ENCODE measurements at places on chromosomes 4 and X.
A peak's percentile ranks its signal among the peaks of the same experiment; 100 is the strongest.

DNA sequence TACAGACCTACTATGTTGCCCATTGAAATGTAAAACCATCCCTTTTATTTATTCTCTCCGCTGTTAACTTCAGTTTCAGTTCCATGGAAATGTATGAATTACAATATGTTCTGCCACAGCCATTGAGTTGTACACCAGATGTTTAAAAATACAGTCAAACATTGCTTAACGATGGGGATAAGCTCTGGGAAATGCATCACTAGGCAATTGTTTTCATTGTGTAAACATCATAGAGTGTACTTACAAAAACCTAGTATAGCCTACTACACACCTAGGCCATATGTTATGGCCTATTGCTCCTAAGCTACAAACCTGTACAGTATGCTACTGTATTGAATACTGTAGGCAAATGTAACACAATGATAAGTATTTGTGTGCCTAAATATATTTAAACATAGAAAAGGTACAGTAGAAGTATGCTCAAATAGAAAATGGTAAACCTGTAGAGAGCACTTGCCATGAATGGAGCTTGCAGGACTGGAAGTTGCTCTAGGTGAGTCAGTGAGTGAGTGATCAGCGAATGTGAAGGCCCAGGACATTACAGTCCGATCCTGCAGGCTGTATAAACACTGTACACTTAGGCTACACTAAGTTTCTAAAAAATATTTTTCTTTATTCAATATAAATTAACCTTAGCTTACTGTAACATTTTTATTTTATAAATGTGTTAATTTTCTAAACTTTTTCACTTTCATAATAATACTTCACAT is 2.7 kb upstream of the PF4V1 start:
- no peak for DNase-seq

DNA sequence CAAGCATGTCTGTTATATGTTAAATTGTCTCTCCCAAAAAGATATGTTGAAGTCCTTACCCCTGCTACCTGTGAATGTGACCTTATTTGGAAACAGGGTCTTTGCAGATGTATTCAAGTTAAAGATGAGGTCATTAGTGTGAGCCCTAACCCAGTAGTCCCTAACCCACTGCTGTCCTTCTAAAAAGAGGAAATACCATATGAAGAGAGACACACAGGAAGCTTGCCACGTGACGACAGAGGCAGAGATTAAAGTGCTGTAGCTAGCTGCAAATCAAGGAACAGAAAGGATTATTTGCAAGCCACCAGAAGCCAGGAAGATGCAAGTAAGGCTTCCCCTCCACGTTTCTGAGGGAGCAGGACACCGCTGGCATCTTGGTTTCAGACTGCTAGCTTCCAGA is 150.1 kb downstream of the HNRNPD start:
- DNase-seq: peak; percentile 31

GRCh38 chrX:46754586-46755061 is 4.3 kb downstream of the SLC9A7 start:
- DNase-seq: no peak

DNA sequence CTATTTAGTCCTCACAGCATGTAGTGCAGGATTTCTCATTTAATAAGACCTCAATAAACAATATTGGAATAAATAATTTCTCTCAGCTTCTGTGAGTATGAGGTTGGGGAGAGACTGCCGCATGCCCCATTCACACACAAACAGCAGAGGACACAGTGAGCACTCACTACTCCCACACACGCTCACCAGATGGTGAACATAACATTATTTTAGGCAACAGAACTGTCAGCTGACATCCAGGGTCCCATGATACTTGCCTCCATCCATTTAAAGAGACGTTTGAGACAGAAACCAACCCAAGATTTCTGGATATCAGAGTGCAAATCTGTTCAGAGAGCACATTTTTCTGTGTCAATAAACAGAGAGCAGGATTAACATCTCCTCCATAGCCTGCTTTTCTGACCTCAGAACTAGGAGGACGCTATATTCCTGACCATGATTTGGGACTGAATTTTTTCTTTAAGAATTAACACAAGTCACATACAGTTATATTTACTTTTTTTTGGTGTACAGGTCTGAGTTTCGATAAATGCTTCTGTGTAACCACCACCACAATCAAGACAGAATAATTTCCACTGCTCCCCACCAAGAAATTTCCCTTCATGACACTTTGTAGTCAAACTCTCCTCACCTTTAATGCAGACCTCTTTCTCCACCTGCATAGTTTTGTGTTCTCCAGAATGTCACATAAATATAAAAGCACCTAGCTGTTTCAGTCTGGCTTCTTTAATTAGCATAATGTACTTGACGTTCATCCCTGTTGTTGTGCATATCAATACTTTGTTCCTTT is 16.7 kb downstream of the GPRIN3 start:
- peak; percentile 42 for DNase-seq

DNA sequence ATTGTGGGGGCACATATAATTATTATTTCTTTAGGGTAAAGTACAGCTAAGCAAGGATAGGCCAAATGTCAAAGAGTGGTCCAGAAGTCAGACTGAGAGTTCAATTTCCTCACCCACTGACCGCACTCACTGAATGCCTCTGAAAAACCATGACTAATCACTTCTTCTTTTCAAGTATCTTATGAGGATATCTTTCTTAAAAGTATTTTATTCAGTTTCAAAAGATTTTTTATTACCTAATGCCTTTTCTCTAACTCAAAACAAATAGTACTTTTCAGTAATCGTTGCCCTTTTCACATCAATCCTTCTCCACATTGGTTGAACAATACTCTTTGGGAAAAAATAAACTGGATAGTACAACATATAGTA is 61.7 kb upstream of the CAMK2D start:
- no peak for DNase-seq

- DNase-seq: no peak
Measured at GRCh38 chrX:130295519-130296296, 27.0 kb upstream of the ZNF280C start.

DNA sequence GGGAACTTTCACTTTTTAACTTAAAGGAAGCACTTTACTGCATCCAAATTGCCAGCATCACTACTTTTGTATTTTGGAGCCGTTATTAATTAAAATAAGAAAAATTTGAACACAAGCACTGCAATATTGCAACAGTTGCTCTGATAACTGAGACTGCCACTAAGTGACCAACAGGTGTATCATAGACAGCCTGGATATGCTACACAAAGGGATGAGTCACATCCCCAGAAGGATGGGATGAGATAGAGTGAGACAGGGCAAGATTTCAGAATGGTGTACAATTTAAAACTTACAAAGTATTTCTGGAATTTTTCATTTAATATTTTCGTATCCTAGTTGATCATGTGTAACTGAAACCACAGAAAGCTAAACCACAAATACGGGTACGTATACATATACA is 204.1 kb downstream of the MAPK10 start:
- DNase-seq: no peak

- peak; percentile 90 for DNase-seq
Measured at GRCh38 chrX:131792789-131793462, 230.2 kb upstream of the STK26 start.

DNA sequence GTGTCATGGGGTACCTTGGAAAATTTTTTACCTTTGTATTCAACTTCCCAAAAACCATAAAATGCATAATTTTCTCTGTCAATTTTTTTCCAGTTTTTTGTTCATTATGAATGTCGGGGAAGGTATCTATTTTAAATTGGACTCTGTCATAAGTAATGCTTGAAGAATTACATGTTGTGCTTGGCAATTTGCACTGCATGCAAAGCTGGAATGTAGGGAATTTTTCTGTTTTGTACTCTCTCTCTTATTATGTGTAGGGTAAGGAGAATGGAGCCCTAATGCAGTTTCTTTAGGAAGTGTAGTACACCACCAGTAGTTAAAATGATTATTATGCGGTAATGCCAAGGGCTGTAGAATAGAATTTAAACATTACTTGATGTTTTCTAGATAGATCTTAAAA is 137.7 kb upstream of the LIMCH1 start:
- DNase-seq: no peak

- DNase-seq: no peak
Measured at GRCh38 chrX:920234-920799, 289.7 kb downstream of the SHOX start.

DNA sequence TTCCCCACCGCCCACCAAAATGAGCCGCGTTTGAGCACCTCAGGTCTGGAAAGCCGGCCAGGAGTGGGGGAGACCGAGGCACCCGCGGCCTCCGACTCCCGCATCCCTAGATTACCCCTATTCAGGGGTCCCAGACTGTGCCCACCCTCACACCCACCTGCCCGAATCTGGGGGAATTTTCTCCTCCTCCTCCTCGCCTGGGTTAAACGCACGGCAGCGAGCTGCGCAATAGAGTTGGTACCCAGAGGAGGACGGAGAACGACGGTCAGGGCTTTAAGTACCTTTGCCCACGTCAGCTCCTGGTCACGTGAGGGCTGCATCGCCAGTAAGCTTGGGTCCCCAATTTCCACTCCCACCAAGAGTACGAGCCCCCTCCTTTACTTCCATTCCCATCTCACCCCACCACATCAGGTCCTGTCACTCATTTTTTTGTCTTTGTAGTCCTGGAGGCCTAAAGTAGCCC is at the start of gene ARMCX2:
ARMCX2 (minus strand) TSS at position 250 of the 463 bp plus-strand sequence. CDS start 2,262 bp downstream, outside the sequence.
- peak; percentile 11 for DNase-seq

GRCh38 chr4:138407329-138407728 is 165.2 kb upstream of the SLC7A11 start:
- no peak for DNase-seq

GRCh38 chr4:10554694-10555093 is 97.5 kb upstream of the ZNF518B start:
- peak; percentile 54 for DNase-seq

- DNase-seq: no peak
Measured at GRCh38 chr4:33924811-33925210, 2319.5 kb downstream of the ARAP2 start.

- DNase-seq: no peak
Measured at GRCh38 chr4:139282065-139282720, 2.2 kb upstream of the MGARP start.

GRCh38 chr4:113394730-113395530 is 345.5 kb downstream of the ANK2 start:
- DNase-seq: peak; percentile 68

DNA sequence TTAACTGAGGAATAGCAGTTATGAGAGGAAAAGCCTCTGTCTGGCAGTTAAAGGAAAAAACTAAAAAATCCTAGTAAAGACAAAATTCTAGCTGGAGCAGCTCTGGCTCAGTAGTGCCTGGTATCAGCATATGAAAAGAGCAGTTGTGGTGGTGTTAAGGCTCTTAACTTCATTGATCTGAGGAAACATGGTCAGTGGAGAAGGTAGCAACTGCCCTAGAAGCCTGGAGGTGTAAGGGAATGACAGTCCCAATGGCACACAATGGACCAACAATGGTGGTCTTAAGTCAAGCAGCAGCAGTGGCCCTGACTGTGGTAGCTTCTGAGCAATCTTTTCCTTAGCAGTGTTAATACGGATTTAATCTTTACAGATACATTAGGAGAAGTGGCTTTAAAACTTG is 189.6 kb upstream of the POF1B start:
- no peak for DNase-seq

- DNase-seq: peak; percentile 61
Measured at GRCh38 chrX:49884290-49884862, 5.1 kb downstream of the USP27X start.

- DNase-seq: no peak
Measured at GRCh38 chrX:12480956-12481355, 310.3 kb upstream of the PRPS2 start.

- no peak for DNase-seq
Measured at GRCh38 chr4:8916906-8917305, 45.3 kb upstream of the HMX1 start.

DNA sequence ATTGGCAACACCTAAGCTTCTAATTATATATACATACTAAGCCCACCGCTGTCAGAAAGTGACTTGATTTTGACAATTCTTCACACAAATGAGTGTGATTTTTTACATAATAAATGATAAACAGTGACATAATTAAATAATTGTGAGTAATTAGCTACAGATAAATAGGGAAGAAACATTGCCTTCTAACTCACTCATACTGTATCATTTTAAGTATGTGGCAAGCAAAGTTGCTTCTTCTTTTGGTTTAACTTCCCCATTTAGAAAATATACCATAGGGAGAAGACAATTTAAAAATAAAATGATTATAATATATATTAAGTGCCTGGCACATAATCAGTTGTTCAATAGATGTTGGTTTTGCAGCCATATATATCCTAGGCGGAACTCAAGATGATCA is 644.2 kb downstream of the FSTL5 start:
- no peak for DNase-seq

DNA sequence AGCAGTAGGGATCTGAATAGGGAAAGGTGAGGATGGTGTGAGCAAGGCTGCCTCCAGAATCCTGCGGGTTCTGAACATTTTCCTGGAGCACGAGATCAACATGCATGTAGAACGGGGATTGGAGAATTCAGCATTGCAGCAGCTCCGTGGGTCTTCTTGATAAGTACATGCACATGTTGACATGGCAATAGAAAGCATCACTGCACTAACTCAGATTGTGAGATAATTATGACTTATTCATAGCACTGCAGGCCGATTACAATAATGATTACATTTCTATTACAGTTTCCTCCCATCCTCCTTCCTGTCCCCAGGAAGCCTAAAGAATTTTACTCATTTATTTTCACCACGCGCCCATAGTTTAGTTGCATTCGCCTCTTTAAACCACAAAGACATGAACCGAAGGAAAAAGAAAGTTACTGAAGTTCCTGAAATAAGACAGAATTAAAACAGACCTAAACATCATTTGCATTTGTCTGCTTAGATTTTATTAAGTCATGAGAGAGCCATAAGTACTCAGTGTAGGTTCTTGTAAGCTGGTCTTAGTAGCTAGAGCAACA is 61.3 kb upstream of the ARX start:
- DNase-seq: no peak

DNA sequence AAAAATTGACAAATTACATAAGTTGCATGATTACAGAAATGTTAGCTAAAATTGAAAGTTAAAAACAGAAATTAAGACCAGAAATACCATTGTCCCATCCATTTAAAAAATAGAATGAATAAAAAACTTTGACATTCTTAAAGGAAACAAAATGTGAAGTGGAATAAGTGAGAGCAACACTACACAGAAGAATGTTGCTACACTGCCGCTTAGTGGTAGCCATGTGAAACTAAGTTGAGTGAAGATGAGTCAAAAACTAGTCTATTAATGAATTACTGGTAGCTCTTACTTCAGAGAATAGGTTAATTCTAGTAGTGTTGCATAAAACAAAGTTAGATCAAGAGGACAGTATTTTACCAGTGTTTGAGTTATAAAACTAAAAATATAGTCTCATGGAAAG is 571.0 kb upstream of the KLHL4 start:
- peak; percentile 24 for DNase-seq

Data from WERI-Rb-1 (cell line).